Natural killer cell (primary cell): ENCODE measurements at places on chromosomes 3 and 15.

DNA sequence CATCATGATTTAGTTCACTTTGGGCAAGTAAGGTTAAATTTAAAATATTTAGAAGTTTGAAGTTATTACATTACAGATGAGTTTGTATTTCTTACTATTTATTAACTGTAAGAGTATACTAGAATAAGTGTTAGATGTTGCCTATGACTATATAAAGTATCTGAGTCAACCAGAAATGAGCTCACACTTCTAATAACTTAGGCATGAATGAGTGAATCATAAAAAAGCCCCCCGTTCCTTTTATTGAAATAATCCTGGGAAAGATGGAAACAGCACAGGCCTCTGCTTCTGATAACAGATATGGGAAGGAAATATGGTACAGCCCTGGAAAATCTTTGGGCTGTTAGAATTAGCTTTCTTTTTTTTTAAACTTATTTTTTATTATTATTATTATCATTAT is 66.6 kb upstream of the TGFBR2 start:
- no peak for DNase-seq

DNA sequence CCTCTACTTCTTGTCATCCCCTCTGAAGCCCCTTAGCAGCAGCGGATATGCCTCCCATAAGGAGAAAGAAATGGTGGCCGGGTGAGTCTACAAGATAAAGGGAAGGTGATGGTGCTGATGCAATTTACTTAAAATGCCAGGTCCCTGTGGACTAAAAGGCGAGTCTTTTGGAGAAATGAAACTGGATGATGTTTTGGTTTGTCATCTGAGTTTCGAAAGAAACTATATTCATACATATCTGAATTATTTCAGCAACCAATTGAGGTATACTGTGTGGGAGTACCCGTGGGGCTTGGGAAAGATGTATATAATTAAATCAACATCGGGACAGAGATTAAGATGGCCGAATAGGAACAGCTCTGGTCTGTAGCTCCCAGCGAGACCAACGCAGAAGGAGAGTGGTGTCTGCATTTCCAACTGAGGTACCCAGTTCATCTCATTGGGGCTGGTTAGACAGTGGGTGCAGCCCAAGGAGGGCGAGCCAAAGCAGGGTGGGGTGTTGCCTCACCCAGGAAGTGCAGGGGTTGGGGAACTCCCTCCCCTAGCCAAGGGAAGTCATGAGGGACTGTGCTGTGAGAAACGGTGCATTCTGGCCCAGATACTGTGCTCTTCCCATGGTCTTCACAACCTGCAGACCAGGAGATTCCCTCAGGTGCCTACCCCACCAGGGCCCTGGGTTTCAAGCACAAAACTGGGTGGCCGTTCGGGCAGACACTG is 210.6 kb upstream of the CHRM5 start:
- no peak for DNase-seq

GRCh38 chr3:168883145-168883544 is 780.4 kb downstream of the MECOM start:
- DNase-seq: no peak

- no peak for DNase-seq
Observed at GRCh38 chr3:46928282-46928681, 48.3 kb downstream of the CCDC12 start.

GRCh38 chr15:100001405-100001804 is 268.2 kb upstream of the LYSMD4 start:
- no peak for DNase-seq

DNA sequence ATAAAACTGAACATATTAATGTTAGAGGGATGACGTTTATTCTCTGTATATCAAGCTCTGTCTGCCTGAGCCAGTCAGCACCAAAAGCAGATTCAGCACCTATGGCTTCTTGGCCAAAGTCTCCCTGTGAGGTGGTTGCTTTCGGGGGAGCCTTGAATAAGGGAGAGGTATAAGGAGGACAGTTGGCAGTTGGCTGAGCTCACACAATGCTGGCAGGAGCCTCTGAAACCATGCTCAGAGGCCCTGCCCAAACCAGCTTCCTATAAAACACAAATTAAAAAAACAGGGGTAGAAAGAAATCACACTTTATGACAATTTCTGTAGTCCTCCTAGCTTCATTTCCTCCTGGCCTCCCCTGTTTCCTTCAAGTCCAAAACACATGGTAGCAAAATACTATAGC is 18.8 kb downstream of the ARHGEF3 start:
- no peak for DNase-seq

DNA sequence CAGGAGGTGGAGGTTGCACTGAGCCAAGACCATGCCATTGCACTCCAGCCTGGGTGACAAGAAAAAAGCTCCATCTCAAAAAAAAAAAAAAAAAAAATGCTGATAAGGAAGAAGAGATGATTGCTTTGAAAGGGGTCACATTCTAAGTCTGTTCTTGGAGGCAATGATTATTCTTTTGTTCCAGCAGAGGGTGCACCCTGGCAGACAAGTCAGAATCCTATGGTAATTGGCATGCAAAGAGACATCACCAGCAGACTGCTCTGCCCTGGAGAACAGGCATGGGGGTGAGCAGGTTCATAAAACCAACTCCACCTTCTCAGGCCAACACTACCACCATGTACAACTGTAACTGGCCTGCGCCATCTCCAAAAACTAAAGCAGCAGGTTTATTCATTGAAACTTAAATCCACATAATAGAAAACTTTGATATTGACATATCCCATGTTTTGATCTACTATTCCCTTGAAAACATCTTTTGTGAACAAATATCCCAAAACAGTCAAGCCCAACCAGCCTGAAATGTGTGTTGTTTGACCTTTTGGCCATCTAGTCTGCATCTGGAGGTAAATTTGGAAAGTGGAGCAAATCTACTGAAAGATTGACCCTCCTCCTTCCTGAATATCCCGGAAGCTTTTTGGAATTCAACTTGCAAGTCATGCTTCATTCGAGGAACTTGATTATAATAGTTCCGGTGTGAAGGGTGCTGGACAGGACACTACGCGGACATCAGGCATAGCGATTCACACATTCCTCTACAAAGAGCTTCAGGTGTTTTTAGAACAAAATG is 100.3 kb downstream of the MECOM start:
- DNase-seq: no peak
